ENCODE measurements at places on chromosomes 11 and 22.

- DNase-seq = no peak
Measured at GRCh38 chr11:23429569-23429968, 569.3 kb upstream of the CCDC179 start.

GRCh38 chr22:50739894-50740293 lies 1.9 kb downstream of the ACR start:
- DNase-seq = no peak

GRCh38 chr11:115454525-115454924 lies 49.7 kb downstream of the CADM1 start:
- no peak for DNase-seq

DNA sequence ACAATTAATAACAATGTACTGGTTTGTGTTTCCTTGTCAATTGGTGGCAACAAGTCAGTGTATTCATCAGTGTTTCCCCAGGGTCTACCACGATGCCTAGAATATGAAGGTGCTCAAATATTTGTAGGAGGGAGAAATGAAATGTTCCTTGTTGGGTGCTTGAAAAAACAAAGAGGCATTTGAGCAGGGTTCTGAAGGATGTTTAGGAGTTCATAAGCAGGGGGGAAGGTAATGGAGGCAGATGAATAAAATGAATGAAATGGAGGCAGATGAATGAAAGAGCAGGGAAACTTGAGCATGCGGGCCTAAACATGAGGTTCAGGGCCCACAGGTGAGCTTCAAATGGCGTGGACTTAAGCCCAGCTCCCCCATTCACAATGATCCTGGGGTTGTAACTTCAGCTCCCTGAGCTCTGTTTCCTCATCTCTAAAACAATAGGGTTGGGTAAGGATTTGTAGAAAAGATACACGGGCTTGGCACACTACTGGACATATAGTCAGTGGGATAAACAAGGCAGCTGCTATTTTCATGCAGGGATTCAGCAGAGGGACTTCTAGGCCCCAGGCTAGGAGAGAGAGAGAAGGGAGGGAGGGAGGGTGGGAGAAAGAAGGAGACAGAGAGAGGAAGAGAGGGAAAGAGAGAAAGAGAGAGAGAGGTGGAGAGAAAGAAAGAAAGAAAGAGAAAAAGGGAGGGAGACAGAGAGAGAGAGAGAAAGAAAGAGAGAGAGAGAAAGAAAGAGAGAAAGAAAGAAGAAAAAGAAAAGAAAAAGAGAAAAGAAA lies 73.7 kb downstream of the MN1 start:
- DNase-seq = no peak

DNA sequence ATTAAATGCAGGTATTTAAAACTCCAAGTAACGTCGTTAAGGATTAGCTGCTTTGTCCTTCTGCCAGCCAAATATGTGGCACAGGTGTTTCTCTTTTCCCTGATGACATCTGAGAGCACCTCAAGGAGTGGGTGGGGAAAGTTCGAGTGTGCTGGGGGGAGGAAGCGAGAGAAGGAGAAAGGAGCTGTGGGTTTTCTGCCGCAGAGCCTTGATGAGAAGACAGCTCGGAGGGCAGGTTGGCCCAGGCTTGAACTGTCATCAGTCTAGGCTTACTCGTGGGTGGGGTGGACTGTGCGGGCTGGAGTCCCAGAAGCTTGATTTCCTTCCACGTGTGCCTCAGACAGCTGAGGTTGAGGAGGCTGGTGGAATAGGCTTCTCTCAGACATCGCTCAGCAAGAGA lies 15.2 kb upstream of the SORL1-AS1 start:
- DNase-seq = peak; percentile 64

Data from GM18507 (cell line).